Panc1 (cell line): ENCODE measurements at places on chromosomes 7 and 10.

DNA sequence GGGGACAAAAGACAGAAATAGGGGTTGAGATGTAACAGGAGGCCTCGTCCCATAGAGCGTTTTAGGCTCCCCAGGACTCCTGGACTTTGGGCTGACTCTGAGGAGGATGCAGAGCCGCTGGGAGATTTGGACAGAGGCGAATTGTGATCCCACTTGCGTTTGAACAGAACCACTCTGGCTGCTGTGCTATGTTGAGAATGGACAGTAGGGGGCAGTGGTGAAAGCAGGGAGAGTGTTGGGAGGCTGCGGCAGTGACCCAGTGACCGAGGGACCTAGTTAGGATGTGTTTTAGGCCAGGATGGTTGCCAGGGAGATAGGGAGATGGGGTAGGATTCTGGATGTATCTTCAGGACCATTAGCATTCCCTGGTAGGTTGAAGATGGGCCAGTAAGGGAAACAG, 271.6 kb downstream of the CCDC3 start:
- DNase-seq = no peak

DNA sequence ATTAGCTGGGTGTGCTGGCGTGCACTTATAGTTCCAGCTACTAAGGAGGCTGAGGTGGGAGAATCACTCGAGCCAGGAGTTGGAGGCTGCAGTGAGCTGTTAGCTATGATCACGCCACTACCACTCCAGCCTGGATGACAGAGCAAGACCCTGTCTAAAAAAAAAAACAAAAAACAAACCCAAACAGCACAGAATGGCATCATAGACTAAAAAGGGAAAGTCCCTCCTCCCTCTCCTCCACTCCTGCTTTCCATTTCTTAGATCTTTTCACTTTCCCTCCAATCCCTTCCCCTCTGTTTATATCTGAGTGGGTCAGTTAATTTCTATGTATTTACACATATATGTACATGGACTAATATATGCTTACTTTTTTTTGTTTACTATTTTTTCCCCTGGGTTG, 10.4 kb upstream of the PIP4K2A start:
- DNase-seq = no peak

DNA sequence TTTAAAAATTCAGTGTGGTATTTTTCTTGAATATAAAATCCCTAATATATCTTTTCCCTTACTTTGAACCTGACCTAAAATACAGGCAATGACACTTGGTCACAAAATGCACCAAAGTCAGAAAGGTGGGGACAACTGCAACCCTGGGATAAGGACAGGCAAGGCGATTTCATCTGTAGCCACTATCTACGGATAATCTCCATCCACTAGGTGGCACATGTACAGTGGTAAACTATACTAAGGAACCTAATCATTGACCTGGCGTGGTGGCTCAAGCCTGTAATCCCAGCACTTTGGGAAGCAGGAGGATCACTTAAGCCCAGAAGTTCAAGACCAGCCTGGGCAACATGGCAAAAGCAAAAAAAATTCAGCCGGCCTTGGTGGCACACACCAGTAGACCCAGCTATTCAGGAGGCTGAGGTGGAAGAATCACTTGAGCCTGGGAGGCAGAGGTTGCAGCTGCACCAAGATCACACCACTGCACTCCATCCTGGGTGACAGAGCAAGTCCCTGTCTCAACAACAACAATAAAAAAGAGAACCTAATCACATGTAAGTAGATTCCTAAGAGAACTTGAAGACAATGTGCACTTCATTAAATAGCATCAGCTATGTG, 98.9 kb downstream of the KMT2C start:
- peak; percentile 47 for DNase-seq

DNA sequence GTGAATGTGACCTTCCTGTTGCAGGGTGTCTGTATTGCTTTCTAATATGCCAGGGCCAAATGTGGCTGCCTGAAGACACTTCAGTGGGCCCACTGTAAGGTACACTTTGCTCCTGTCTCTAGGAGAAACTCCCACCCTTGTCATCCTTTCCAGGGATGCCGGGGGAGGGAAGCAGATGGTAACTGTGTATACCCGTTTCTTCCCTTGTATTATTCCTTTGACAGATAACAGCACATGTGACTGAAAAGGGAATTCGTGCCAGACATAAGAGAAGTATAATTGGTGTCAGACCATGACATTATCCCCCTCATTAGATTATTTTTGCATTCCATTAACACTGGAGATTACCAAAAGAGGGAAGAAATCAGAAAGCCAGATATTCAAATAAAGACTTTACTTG, 317.7 kb downstream of the CAMK1D start:
- no peak for DNase-seq

- no peak for DNase-seq
Observed at GRCh38 chr10:1638889-1639419, 98.4 kb downstream of the ADARB2 start.

DNA sequence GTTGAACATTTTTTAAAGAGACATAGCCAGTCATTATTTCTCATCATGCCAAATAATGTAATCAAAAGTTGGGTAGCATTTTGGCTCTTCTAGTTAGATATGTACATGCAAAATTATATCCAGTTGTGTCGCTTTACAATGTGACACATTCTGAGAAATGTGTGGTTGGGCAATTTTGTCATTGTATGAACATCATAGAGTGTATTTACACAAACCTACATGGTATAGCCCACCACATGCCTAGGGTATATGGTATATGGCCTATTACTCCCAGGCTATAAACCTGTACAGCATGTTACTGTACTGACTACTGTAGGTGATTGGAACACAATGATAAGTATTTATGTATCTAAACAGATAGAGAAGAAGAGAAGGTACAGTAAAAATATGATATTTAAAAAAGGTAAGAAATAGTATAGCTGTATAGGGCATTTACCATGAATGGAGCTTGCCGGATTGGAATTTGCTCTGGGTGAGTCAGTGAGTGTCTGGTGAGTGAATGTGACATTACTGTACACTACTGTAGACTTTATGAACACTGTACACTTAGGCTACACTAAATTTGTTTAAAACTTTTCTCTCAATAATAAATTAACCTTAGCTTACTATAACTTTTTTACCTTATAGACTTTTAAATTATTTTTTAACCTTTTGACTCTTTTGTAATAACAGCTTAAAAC, 16.5 kb downstream of the ZNF365 start:
- no peak for DNase-seq
